Natural killer cell (primary cell): ENCODE measurements at places on chromosomes 7 and 10.

GRCh38 chr10:49400365-49400764 is 4.5 kb upstream of the DRGX start:
- no peak overlapping the region for H3K4me3 ChIP-seq
- DNase-seq, result no peak
- H3K4me1 ChIP-seq, result peaks cover 21% of the 10 kb centered on the region

- no peaks in the 10 kb centered on the region for H3K27me3 ChIP-seq
- no peaks in the 10 kb centered on the region for H3K4me1 ChIP-seq
- H3K4me3 ChIP-seq, result no peak overlapping the region
- DNase-seq, result no peak
- H3K27ac ChIP-seq, result no peak overlapping the region
Measured at GRCh38 chr7:75817116-75817515, 3.5 kb upstream of the CCL24 start.

DNA sequence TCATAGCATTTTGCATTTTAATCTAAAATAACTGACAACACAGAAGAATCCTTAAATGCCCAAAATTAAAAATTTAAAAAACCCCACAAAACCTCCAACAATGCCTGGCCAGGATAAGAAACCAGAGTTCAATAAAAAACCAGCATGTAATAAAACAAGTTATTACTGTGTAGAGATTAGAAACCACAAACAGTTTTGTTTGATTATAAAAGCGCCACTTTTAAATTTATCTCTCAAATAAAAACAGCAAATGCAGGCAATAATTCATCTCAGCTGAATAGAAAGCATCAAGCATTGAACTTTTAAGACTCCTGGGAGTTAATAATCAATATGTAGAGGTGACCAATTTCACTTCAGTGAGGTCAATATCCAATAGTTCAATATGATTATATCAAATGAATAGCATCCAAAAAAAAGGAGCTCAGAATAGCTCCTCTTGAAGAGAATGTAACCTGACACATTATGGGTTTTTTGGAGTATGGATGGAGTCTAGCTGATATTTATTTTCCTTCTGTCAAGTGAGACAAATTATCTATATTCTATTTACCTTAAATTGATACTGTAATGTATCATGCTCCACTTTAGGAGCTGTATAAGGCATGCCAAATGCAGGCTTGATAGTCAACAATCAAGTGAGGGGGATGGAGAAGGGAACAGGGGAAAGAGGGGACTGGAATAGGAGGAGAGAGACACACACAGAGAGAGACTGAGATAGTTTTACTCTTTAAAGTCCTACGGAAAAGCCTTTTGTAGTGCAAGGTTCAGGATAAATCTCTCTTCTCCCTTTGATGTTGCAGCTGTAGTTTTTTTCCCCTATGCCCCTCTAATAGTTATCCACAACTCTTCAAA is 130.9 kb downstream of the RSU1 start:
- H3K36me3 ChIP-seq, result no peaks in the 10 kb centered on the region
- no peak overlapping the region for H3K4me3 ChIP-seq
- H3K4me1 ChIP-seq, result no peaks in the 10 kb centered on the region
- no peaks in the 10 kb centered on the region for H3K27me3 ChIP-seq

GRCh38 chr10:71657604-71658466 is 61.7 kb downstream of the C10orf105 start:
- no peaks in the 10 kb centered on the region for H3K36me3 ChIP-seq
- no peak for DNase-seq
- no peak overlapping the region for H3K27ac ChIP-seq
- H3K4me3 ChIP-seq, result no peak overlapping the region
- no peaks in the 10 kb centered on the region for H3K27me3 ChIP-seq

DNA sequence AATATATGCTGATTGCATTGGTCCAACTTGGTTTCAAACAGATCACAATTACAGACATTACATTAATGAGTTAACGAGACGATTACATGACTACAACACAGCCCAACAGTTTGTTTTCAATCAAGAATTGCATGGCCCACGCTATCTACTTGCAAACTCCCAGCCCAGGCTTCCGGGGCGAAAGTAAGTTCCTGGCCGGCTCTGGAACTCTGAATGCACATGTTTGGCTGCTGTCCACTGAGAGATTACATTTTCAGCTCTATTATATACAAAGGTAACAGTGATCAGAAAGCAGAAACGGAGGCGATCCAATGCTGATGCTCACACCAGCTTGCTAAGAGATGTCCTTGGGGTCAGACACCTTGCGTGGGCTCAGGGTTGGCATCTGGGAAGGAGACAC is 206.3 kb downstream of the FANK1 start:
- no peak overlapping the region for H3K27ac ChIP-seq
- no peaks in the 10 kb centered on the region for H3K4me1 ChIP-seq
- H3K36me3 ChIP-seq, result no peaks in the 10 kb centered on the region
- H3K4me3 ChIP-seq, result no peak overlapping the region
- H3K27me3 ChIP-seq, result peaks cover 2% of the 10 kb centered on the region
- no peak for DNase-seq

DNA sequence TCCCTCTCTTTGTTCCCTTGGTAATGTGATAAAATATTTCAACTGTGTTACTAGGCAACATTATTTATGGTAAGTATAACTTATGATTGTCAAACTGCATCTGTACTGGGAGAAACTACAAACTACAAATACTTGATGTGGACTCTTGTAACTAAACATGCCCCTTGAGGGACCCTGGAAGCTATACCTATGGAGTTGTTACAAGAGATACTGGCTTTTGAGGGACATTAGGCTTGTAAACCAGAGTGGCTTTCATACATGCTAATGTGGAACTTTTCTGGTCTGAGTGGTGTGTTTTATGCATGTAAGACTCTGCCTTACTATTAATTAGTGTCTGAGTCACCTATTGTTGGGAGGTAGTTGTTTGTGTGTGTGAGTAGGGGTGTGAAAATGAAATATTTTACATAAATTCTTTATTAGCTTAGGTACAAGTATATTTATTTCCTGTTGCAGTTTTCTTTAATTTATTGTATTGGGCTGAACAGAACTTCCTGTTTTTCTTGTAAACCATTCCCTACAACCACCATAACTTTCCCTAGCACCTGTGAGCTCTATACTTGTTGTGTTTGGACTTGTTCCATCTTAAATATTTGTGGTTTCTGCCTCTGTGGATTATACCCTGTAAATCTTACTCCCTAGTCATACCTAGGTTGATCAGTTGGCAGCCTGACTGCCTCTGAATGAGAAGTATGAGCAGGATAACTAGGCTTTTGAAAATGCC is 49.8 kb downstream of the STK31 start:
- no peak for DNase-seq
- H3K4me1 ChIP-seq, result no peaks in the 10 kb centered on the region
- H3K36me3 ChIP-seq, result no peaks in the 10 kb centered on the region
- H3K4me3 ChIP-seq, result no peak overlapping the region

- H3K4me3 ChIP-seq, result no peak overlapping the region
- no peaks in the 10 kb centered on the region for H3K27me3 ChIP-seq
- no peak for DNase-seq
Measured at GRCh38 chr7:82172017-82172416, 271.6 kb downstream of the CACNA2D1 start.

DNA sequence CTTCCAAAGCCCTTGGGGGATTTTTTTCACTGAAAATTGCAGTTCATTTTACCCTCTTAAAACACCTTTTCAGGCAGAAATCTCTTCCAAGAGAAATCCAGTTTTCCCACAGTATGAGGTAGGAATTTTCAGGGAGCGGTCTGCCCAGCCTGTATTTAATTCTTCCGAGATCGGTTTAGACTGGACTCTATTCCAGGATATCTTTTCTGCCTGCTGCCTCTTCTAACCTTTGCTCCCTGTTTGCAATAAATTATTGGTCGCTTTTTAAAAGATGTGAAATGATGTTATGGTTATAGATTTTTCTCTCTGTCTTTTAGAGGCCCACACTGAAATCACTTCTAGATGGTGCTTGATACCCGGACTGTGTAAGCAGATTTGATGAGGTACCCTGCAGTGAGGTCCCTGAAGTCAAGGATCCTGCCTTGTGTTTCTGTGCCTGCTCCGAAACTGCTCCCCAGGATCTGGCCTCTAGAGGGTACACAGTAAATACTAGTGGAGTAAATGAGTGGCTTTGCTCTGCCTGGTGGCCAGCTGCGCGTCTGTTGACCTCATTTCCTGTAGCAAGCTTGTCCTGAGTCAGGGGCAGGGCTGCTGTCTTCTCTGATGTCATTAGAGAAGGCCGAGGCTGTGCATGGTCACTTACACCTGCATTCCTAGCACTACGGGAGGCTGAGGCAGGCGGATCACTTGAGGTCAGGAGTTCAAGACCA is 191.6 kb downstream of the FANK1 start:
- no peak overlapping the region for H3K4me3 ChIP-seq
- H3K36me3 ChIP-seq, result no peaks in the 10 kb centered on the region
- no peaks in the 10 kb centered on the region for H3K27me3 ChIP-seq
- no peak overlapping the region for H3K27ac ChIP-seq

DNA sequence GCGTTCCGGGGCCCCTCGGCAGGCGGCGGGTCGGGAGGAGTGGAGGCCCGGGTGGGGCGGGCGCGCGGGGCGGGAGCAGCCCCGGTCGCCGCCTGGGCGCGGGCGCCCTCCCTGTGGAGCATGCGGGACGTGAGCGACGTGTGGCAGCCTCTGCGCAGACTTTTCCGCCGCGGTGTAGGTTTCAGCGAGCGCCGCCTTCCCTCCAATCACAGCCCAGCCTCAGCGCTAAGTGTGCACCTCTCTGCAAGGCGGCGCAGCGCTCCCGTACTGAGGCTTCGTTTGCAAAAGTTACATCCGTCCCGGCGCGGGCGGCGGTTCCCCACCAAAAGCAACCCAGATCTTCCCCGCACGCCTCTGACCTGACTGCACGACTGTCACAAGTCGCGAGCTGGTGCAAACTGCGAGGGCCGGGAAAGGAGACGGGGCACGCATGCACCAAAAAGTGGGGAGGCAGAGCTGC is 1.2 kb upstream of the PFKFB3 start:
- H3K27me3 ChIP-seq, result peaks cover 2% of the 10 kb centered on the region
- peaks cover 31% of the 10 kb centered on the region for H3K4me1 ChIP-seq
- DNase-seq, result peak; percentile 42
- no peaks in the 10 kb centered on the region for H3K36me3 ChIP-seq
